ENCODE measurements at places on chromosomes 3 and 15.

- DNase-seq, result no peak
Observed at GRCh38 chr3:27720899-27721716, 1.0 kb downstream of the EOMES start.

- DNase-seq, result no peak
Observed at GRCh38 chr3:183255348-183255730, 2.3 kb downstream of the B3GNT5 start.

GRCh38 chr3:134018406-134018805 lies 11.3 kb downstream of the SLCO2A1 start:
- DNase-seq, result no peak

GRCh38 chr3:141840737-141841544 lies 35.5 kb upstream of the ATP1B3 start:
- DNase-seq, result no peak

DNA sequence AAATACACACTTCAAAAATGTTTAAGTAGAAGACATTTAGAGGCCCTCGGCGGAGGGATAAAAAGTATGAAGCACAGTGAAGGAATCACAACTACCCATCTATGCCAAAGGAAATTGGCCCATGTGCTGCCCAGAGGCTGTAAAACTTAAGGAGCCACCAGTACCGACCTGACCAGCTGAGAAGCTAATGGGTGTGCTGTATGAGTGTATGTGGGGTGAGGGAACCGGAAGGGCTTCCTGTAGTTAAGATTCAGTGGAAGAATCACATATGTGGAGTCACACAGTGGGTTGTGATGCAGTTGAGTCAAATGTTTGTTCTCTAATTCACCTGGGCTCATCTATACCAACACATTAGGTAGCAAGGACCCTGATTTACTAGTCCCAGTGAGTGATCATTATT lies 516.0 kb upstream of the IL12A start:
- DNase-seq, result no peak

- DNase-seq, result no peak
Observed at GRCh38 chr3:14592390-14592789, 52.2 kb upstream of the GRIP2 start.

GRCh38 chr3:73391984-73392383 lies 232.8 kb downstream of the PDZRN3 start:
- DNase-seq, result no peak

- no peak for DNase-seq
Observed at GRCh38 chr15:67840749-67841512, 1.1 kb upstream of the RNU6-1 start.

DNA sequence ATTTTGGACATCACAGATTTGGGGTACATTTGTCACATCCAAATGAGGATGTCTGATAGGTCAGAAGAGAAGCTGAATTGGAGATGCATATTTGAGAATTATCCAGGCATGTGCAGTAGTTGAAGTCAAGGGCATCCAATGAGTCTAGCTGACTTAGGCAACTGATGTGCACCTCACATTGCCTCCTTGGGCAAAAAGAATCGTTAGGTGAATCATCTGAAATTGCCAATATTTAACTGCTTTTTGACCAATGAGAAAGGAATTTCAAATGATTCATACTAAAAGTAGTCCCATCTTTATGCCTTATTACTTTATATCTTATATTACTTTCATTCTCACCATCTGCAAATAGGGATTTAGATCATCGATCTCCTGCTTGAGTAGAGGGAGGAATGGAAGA lies 117.7 kb downstream of the CD47 start:
- no peak for DNase-seq

- no peak for DNase-seq
Observed at GRCh38 chr3:61826161-61826560, 264.8 kb downstream of the PTPRG start.

DNA sequence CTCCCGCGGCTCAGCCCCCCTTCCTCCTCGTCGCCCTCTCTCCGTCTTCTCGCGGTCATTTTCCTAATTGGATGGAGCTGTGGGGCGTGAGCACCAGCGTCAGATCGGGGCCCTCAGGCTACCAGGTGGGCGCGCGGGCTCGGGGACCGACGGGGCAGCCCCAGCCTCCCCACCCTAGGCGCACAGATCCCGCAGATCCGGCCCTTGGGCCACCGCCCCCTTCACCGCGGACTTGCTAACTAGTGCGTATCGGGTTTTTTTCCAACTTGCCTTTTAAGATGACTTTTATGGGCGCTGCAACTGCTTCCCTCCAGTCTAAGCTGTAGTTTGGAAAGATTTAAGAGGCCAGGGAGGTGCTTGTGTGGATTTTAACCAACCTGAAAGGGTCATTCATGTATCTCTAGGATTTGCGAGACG lies 1.3 kb downstream of the ZNF710 start:
- no peak for DNase-seq

- no peak for DNase-seq
Observed at GRCh38 chr3:58216496-58217195, 5.9 kb upstream of the DNASE1L3 start.

- no peak for DNase-seq
Observed at GRCh38 chr15:90201944-90202375, 830 bp downstream of the SEMA4B start.
